ENCODE measurements at places on chromosomes 13 and 19.
A peak's percentile ranks its signal among the peaks of the same experiment; 100 is the strongest.

GRCh38 chr19:46474211-46474610 lies 2.8 kb upstream of the PNMA8A start:
- DNase-seq, result no peak

GRCh38 chr19:13037731-13038130 lies 42.5 kb downstream of the NFIX start:
- DNase-seq, result no peak

- peak; percentile 43 for DNase-seq
These were observed 23.3 kb downstream of the COMMD6 start for GRCh38 chr13:75514080-75514995.

DNA sequence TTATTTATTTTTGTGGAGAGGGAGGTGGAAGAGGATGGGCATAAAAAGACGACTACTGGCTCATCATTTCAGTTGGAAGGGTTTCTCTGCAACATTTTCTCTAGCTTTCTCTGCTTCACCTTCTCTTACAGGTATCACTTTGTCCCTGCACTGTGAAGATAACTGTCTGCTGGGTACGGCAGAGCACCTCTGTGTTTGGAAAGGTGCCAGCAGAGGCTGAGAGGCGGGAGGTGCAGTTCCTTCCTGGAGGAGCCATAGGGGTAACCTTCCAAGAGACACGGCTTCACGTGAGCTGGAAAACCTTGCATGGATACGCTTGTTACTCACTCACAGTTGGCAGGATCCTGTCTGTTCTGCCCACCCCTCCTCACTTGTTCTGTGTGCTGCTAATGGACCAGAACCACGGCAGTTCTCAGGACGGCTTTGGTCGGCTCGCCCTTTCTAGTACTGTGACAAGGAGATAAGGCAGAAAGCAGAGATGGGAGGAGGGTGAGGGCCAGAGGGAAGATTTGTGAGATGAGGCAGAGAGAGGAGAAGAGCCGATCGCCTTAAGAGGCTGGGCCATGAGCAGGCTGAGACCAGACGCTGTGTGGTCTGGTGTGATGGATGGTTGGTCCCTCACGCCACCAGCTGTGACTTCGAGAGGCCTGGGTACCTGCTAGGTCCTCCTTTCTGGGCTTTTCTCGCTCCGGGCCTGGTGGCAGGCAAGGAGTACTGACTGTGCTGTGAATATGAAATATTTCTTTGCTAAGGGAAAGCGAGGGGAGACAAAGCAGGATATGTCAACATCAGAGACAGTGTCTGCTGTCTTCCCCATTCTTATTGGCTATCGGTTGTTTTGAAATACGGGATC lies 66.8 kb downstream of the MRPL57 start:
- no peak for DNase-seq

DNA sequence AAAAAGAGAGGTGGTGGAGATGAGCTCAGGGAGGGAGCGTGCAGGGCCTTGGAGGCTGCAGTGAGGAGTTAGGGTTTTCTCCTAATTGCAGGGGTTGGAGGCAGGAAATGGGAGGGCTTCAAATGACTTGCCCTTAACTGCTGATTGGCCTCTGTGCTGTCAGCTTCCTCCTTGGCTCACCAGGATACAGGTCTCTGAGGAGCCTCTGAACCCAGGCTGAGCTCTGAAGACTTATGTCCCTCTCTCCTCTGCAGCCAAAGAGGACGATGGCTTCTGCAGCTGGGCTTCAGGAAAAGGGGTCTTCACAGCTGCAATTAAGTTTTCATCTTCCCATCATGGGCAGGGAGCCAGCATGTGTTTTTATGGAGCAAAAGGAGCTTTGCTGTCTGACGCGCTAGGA lies 6.7 kb upstream of the RANBP3 start:
- no peak for DNase-seq

GRCh38 chr19:46056536-46056935 lies 15.7 kb upstream of the IGFL4 start:
- no peak for DNase-seq

DNA sequence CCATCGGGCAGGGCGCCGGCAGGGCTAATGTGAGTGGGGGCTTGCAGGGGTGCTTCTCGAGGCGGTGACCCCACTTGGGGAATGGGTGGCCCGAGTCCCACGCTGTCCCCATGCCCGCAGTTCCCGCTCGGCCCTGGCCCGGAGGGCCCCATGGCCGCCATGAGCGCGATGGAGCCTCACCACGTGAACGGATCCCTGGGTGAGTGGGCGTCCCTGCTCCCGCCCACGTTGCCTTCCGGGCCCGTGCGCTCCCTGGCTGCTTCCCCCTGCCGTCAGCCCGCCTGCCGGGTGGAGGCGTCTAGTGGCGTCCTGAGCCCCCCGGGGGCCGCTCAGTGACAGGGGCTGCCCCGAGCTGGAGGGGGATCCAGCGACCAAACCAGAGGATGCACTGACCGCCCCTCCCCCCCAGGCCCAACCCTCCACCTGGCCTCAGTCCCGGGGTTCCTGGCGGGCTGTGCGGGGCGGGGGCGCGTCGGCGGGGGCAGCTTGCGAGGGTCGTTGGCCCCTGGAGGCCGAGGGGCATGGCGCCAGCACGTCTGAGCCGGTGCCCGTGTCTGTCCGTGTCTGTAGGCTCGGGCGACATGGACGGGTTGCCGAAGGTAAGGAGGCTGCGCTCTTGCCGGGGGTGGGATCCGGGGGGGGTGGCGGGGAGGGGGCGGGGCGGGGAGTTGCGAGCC lies 4.8 kb downstream of the ISYNA1 start:
- DNase-seq, result no peak

GRCh38 chr19:8811315-8812172 lies 20.6 kb downstream of the ZNF558 start:
- DNase-seq, result peak; percentile 30

- DNase-seq, result peak; percentile 25
These were observed 188.8 kb downstream of the KLF12 start for GRCh38 chr13:73945382-73945781.

- no peak for DNase-seq
These were observed 75.0 kb downstream of the RASA3 start for GRCh38 chr13:114057166-114058050.

- DNase-seq, result no peak
These were observed 5.6 kb downstream of the BCAM start for GRCh38 chr19:44814517-44814916.

GRCh38 chr19:16325641-16326400 lies 1.2 kb downstream of the KLF2 start:
- DNase-seq, result no peak

DNA sequence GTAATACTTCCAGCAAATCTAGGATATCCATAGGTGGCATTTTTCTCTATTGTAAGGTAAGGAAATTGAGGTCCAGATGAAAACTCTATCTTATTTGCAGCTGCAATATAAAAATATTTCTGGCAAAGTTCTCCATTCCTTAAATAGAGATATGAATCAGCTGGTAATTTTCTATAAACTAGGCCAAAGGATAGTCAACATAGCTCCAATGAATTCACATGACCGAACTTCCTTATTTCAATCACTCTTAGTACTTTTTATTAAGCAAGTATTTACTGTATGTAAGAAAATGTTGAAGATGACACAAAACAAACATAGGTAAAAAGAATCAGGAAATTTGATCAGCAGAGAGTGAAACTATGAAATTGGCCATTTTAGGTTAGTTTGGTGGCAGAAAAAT lies 13.0 kb upstream of the LCP1 start:
- no peak for DNase-seq

GRCh38 chr13:48578516-48579164 lies 45.8 kb upstream of the RCBTB2 start:
- no peak for DNase-seq

DNA sequence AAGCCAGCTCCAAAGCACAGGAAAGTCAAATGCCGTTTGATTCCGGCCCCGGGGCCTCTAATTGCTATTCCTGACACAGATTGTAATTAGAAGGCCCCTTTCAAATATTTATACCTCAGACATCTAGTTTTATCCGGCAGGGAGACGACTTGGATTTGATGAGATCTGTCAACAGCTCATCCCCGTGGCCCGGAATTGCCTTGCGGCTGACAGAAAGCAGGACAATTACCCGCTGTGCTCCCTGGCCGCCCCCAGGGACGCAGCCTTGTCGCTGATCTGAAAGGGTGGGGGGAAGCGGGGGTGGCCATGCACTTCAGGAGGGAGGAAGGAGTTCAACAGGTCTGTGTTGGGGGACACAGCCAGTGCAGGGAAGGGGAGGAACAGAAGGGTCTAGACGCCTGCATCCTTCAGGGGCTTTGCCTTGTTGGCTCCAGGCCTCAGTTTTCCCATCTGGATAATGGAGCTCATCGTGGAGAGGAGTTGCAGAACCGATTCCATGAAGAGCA lies 1.8 kb upstream of the SHD start:
- DNase-seq, result no peak

- DNase-seq, result peak; percentile 46
These were observed 916.7 kb downstream of the PCDH9 start for GRCh38 chr13:66313413-66313812.

- DNase-seq, result no peak
These were observed 681.7 kb downstream of the PCDH17 start for GRCh38 chr13:58313219-58313618.

DNA sequence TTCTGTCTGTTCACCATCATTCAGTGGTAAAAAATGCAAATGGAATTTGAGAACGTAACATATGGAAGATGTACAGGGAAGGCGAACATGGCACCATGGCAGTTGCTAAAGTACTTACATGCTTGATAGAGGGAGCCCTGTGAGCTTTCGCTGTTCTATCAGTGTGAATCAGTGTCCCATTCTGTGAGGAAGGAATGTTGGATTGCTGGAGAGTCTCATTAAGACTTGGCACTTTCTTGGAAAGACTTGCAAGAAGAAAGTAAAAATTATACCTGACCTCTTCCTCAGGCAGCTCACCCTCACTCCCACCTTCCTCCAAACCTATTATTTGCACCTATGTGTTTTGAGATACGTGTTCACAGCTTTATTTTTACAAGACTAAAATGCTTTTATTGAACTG lies 43.5 kb downstream of the FREM2 start:
- DNase-seq, result no peak

DNA sequence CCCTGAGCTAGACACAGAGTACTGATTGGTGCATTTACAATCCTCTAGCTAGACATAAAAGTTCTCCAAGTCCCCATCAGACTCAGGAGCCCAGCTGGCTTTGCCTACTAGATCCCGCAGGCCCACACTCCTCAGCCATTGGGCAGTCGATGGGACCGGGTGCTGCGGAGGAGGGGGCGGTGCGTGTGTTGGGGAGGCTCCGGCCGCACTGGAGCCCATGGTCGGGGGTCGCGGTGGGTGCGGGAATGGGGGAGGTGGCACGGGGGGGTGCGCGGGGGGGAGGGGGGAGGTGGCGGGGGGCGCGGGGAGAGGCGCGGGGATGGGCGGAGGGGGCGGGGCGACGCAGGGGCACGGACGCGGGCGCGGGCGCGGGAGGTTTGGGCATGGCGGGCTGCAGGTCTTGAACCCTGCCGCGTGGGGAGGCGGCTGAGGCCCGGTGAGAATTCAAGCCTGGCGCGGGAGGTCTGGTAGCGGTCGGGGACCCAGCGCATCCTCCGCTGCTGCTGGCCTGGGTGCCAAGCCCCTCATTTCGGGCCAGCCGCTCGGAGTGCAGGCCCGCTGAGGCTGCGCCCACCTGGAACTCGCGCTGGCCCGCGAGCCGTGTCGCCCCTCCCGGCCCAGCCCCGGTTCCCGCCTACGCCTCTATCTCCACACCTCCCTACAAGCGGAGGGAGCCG lies 674.1 kb downstream of the SLITRK5 start:
- no peak for DNase-seq

DNA sequence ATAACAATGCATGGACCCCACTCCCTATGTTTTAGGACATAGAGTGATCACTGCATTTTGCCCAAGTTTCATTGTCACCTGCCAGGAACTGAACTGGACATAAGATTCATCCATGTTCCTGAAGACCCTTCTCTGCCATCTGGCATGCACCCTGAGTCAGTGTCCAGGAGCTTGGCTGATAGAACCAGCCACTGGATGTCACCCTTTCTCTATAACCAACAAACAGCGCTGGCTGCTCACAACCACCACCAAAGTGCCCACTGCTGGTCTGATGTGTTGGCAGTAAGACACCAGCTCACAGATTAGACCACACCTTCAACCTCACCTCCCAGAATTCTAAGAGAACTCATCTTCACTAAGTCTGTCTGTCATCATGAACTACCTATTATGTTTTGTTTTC lies 333.4 kb downstream of the ITGBL1 start:
- peak; percentile 28 for DNase-seq

DNA sequence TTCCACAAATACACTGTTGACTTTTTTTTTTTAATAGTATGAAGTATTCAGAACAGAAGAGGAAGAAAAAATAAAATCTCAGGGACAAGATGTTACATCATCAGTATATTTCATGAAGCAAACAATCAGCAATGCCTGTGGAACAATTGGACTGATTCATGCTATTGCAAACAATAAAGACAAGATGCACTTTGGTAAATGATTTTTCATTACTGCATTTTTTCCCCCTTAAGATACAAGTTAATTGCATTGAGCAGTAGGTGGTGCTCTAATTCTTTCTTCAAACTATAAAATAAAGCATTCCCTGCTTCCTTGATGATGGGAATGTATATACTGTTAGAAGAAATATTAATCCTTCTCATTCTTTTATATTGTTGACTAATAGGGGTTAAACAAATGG lies 17.1 kb downstream of the UCHL3 start:
- peak; percentile 60 for DNase-seq

DNA sequence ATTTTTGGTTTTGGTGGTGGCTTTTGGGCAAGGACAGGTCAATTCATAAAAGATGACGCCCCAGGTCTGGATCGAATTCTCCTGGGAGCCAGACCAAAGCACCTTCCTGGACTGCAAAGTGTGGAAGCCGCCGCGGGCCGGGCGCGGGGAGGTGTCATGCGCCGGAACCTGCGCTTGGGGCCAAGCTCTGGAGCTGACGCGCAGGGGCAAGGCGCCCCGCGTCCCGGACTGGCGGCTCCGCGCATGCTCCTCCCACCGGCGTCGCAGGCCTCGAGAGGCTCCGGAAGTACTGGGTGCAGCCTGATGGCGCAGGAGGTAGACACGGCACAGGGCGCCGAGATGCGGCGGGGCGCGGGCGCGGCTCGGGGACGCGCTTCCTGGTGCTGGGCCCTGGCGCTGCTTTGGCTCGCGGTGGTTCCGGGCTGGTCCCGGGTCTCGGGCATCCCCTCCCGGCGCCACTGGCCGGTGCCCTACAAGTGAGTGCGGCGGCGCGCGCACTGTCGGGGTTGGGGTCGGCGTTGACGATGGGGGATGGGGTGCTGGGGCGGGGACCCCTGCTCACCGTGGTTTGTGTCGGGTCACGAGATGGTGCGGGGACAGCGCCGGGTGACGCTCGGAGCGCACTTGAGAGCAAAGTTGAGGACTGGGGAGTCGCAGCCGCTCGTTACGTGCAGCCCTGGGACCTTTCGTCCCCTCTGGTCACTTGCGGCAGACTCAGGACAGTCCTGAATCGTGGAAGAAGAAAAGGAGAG lies at the start of gene CLN5:
TSS of gene CLN5 (plus strand) at position 286 of the 752 bp plus-strand sequence. CDS start at position 304, 18 bp downstream.
- peak; percentile 85 for DNase-seq

DNA sequence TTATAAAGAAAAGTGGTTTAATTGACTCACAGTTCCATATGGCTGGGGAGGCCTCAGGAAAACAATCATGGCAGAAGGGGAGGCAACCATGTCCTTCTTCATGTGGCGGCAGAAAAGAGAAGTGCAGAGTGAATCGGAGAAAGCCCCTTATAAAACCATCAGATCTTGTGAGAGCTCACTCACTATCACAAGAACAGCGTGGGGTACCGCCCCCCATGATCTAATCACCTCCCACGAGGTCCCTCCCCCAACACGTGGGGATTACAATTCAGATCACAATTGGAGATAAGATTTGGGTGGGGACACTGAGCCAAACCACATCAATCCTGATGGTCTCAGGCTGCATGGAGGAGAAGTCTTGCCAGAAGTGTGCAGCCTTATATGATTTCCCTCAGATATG lies 26.0 kb downstream of the TM9SF2 start:
- DNase-seq, result no peak

GRCh38 chr19:1840541-1841115 lies 7.7 kb downstream of the REXO1 start:
- no peak for DNase-seq
